Activated T-cell treated with anti-CD3 and anti-CD28 coated beads, Interleukin-2, amount 50 U/mL, for 72 hours (primary cell): ENCODE measurements at places on chromosomes 1 and 21. TPM values are rescaled to one million over a fixed set of nuclear protein-coding genes. Genes with fewer than 3 reads are reported as not detected.

DNA sequence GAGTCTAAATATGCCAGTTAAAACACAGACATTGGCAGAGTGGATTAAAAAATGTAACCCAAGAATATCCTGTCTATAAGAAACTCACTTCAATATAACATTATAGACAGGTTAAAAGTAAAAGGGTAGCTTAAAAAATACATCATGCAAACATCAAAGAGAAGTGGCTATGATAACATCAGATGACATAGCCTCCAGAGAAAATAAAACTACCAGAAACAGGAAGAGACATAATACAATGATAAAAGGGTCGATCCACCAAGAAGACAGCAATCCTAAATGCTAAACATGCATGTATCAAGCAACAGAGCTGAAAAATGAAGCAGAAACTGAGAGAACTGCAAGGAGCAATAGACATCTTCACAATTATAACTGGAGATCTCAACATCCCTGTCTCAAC is 190.2 kb upstream of the NR5A2 start:
- DNase-seq = no peak
- peaks cover 5% of the 10 kb centered on the region for H3K36me3 ChIP-seq
- H3K4me1 ChIP-seq = peaks cover 5% of the 10 kb centered on the region
- peaks cover 17% of the 10 kb centered on the region for H3K27me3 ChIP-seq
- H3K27ac ChIP-seq = no peak overlapping the region

GRCh38 chr1:207862241-207862787 is 48.6 kb downstream of the CD34 start:
- peak overlapping the region; percentile 52 for H3K4me3 ChIP-seq
- H3K36me3 ChIP-seq = peaks cover 21% of the 10 kb centered on the region
- H3K27me3 ChIP-seq = no peaks in the 10 kb centered on the region
- DNase-seq = no peak

S100A1 gene
- not detected for total RNA-seq

DNA sequence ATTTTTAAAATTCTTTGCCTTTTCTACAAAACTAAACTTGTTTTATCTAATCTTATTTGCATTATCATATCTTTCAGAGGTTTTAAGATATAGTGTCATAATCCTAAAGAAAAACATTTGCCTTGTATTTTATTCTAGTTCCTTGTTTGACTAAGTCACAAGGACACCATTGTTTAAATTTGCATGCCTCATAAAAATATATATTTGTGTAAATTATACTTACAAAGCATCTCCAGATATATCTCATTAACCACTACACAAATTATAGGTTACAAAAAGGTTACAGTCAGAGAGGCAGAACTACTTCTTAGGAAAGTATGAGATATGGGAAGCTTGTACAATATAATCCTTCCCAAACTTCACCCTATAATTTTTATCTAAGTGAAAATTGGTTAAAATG is 4.2 kb upstream of the RGS13 start:
- no peak for DNase-seq
- H3K27me3 ChIP-seq = peaks cover 31% of the 10 kb centered on the region
- no peak overlapping the region for H3K27ac ChIP-seq
- H3K4me1 ChIP-seq = peaks cover 6% of the 10 kb centered on the region
- no peaks in the 10 kb centered on the region for H3K36me3 ChIP-seq

- H3K27ac ChIP-seq = no peak overlapping the region
- no peaks in the 10 kb centered on the region for H3K36me3 ChIP-seq
- H3K4me1 ChIP-seq = no peaks in the 10 kb centered on the region
- no peaks in the 10 kb centered on the region for H3K27me3 ChIP-seq
- no peak overlapping the region for H3K4me3 ChIP-seq
Measured at GRCh38 chr1:159897962-159898361, 2.0 kb downstream of the CFAP45 start.

HAO2 gene
- total RNA-seq = not detected

GRCh38 chr1:94017155-94017829 is 103.7 kb downstream of the ABCA4 start:
- H3K4me1 ChIP-seq = peaks cover 35% of the 10 kb centered on the region
- peak; percentile 57 for DNase-seq
- no peaks in the 10 kb centered on the region for H3K36me3 ChIP-seq

DNA sequence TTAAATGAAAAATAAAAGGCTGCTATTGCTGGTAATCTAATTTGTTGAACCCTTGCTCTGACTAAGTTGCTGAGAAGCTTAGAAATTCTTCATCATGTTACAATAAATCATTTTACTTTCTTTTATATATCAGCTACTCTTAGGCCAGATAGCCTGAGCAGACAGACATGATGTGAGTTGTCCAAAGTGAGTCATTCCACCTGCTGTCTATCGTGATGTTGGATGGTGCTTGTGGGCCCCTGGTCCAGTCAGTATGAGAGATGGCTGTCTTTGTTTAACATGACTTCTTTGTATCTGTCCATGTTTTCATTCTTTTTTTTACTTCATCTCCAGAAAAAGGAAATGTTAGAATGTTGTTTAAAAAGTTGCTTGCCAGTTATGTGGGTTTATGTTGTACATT is 188.8 kb downstream of the ADGRL2 start:
- no peak for DNase-seq
- no peak overlapping the region for H3K4me3 ChIP-seq
- no peak overlapping the region for H3K27ac ChIP-seq
- no peaks in the 10 kb centered on the region for H3K36me3 ChIP-seq
- H3K4me1 ChIP-seq = no peaks in the 10 kb centered on the region

TMPRSS3 gene
- 91.9 TPM for total RNA-seq

CACYBP gene
- total RNA-seq = 270 TPM

- no peak overlapping the region for H3K27ac ChIP-seq
- H3K27me3 ChIP-seq = no peaks in the 10 kb centered on the region
- no peak overlapping the region for H3K4me3 ChIP-seq
Measured at GRCh38 chr1:226942392-226942791, 2.3 kb downstream of the COQ8A start.

DNA sequence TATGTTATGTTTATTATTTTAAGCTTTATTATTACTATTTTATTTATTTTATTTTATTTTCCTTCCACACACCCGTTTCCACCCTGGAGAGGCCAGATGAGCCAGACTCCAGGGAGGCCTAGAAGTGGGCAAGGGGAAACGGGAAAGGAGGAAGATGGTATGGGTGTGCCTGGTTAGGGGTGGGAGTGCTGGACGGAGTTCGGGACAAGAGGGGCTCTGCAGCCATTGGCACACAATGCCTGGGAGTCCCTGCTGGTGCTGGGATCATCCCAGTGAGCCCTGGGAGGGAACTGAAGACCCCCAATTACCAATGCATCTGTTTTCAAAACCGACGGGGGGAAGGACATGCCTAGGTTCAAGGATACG is 468 bp upstream of the MX1 start:
- H3K27ac ChIP-seq = peak overlapping the region; percentile 82
- no peak for DNase-seq
- peaks cover 50% of the 10 kb centered on the region for H3K4me1 ChIP-seq
- H3K27me3 ChIP-seq = no peaks in the 10 kb centered on the region
- peak overlapping the region; percentile 96 for H3K4me3 ChIP-seq
